Nephron progenitor cell (in vitro differentiated cells): ENCODE measurements at places on chromosomes 12 and 14.
A peak's percentile ranks its signal among the peaks of the same experiment; 100 is the strongest.

DNA sequence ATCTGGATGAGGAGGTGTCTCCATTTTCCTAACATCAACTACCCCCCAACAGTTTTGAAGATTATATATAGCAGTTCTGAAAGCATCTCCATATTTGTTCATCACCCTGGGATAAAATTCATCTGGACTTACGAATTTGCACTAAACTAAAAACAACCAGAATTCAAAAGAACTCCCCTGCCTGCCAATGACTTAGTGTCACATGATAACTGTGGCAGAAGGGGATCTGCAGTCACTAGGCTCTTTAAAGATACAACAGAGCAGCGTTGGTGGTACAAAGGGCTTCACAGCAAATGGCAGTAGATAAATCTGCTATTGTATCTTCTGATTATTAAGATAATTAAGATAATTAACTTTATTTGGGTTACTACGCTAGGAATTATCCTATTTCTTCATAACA is 30.1 kb downstream of the GPR135 start:
- H3K4me3 ChIP-seq: no peak overlapping the region
- no peak for DNase-seq
- peaks cover 6% of the 10 kb centered on the region for H3K4me1 ChIP-seq
- H3K36me3 ChIP-seq: peaks cover 19% of the 10 kb centered on the region
- H3K27ac ChIP-seq: no peak overlapping the region
- H3K27me3 ChIP-seq: no peaks in the 10 kb centered on the region

DNA sequence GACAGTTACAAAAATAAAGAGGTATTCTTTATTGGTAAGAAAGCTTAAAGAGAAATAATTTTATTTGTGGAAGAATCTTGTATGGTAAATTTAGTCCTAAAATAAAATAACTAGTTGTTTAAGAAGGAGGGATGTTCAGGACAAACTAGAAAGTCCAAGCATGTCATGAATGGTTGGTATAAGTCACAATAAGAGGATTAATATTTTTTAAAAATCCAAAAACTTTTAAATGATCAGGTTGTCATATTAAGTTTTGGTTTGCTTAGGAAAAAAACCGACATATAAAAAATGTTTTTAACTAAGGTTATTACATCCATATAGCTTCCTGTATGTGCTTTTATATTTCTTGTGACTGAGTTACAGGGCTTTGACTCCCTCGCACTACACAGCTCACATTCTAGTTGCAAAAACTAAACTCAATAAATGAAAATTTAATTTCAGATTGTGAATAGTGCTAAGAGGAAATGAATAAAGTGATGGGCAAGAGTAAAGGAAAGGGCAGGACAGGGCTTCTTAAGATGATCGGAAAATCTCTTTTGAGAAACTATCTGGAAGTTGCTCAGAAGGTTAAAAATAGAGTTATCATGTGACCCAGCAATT is 80.7 kb upstream of the METAP2 start:
- H3K4me1 ChIP-seq: no peaks in the 10 kb centered on the region
- H3K36me3 ChIP-seq: peaks cover 6% of the 10 kb centered on the region
- no peak overlapping the region for H3K27ac ChIP-seq
- H3K27me3 ChIP-seq: peaks cover 3% of the 10 kb centered on the region
- no peak overlapping the region for H3K4me3 ChIP-seq

DNA sequence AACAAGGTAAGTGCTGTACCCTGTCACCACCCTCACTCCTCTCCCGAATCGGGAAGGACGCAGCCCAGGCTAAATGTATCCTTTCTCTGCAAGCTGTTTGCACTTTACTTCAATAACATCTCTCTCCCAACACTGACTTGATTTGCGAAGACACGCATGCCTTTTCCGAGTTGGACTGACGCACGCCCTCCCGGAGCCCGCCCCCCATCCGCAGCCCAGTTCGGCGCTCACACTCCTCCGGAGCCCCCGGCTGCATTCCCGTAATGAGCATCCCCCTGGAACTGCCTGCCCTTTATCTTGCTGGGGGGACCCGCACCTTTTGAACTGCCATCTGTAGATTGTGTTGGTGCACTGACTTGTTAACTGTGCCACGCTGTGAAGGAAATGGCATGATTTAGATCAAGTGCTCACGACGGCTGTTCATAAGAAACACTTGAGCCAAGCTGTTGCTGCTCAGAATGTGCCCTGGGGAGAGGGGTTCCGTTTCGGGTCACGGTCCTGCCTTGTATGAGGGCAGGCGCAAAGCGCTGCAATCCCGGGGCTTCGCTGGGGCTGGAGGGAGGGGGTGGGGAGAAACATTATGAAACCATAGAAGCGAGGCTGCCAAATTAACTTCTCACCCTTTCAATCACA is 176.6 kb upstream of the CDKN3 start:
- H3K4me3 ChIP-seq: peak overlapping the region; percentile 82
- peaks cover 3% of the 10 kb centered on the region for H3K27me3 ChIP-seq
- peak overlapping the region; percentile 99 for H3K27ac ChIP-seq
- peaks cover 4% of the 10 kb centered on the region for H3K36me3 ChIP-seq
- H3K4me1 ChIP-seq: peaks cover 86% of the 10 kb centered on the region
- DNase-seq: peak; percentile 68

DNA sequence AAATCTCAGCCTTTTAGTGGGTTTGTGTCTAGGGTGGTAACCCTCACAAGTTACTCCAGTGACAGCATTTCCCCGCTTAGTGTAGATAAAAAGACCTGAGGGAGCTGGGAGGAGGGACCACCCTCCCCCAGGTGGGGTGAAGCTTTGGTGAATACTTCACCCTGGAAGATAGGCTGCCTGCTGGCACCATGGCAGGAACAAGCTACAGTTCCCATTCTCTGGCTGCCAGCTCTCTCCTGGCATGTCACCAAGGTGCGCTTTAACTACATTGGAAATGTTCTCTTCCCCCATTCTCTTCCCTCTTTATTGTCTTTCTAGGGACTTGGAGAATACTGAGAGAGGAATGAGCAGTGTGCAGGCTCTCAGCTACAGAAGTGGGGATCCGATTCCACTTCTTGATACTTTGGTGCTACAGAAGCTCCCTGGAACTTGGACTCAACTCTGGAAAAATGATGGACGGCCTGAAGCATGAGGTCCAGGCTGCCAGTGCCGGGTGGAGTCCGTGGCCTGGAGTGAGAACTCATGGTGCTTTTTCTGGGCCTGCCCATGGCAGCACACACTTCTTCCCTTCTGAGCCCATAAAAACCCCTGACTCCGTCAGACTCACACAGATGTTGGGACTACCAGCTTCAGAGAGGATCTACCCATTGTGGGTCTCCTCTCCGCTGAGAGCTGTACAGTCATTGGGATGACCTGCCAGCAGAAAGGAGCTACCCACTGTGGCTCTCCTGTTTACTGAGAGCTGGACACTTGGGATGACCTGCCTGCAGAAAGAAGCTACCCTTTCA is 198.0 kb downstream of the ADGRD1 start:
- no peaks in the 10 kb centered on the region for H3K4me1 ChIP-seq
- H3K36me3 ChIP-seq: no peaks in the 10 kb centered on the region
- H3K27me3 ChIP-seq: peaks cover 63% of the 10 kb centered on the region
- DNase-seq: no peak

- DNase-seq: peak; percentile 2
- no peaks in the 10 kb centered on the region for H3K36me3 ChIP-seq
- H3K27ac ChIP-seq: peak overlapping the region; percentile 10
- peaks cover under 1% of the 10 kb centered on the region for H3K4me1 ChIP-seq
Observed at GRCh38 chr12:87687362-87687761, 341.8 kb downstream of the C12orf50 start.

DNA sequence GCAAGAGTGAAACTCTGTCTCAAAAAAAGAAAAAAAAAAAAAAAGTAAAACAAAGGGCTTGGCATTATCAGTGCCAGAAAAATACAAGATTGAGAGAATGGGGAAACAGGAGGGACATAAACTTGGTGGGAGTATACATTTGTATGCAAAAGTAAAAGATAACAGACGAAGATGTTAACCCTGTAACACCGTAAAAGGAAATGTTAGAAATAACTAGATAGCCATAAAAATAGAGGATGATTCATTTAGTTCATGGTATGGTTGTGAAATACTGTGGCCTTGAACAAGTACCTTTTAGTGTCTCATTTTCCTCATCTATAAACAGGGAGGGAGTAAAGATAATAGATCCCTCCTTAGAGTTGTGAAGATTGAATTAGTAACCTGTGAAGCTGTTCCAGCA is 33.3 kb downstream of the ATP2A2 start:
- H3K4me1 ChIP-seq: no peaks in the 10 kb centered on the region
- no peak overlapping the region for H3K27ac ChIP-seq
- H3K4me3 ChIP-seq: no peak overlapping the region
- no peak for DNase-seq
- H3K36me3 ChIP-seq: peaks cover 68% of the 10 kb centered on the region

DNA sequence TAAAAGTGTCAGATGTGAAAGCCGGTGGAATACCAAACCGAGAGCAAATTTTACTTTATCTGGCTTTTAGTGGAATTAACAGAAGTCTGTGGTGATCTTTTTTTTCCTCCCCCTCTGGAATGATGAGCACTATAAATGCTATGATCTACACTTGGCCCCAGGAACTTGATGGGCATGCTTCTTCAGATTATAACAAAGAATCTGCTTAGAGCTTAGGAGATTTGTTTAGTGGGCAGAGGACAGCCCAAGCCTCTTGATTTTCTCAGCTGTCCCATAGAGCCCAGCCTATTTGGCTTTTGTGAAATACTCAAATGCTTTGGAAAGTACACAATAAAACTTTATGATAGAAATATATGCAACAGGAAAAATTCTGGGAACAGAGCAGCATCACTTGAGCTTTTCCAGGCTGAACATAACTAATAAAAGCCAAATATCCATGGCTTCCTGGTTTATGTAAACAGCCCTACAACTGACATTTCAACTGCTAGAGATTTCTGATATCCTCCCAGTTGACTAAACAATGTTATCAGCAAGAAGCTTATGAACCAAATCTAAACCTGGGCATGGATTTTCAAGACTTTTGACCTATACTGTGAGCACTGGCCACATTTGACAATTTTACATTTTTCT is 149.6 kb downstream of the PLXNC1 start:
- peaks cover 58% of the 10 kb centered on the region for H3K36me3 ChIP-seq
- no peaks in the 10 kb centered on the region for H3K27me3 ChIP-seq
- H3K4me3 ChIP-seq: no peak overlapping the region
- no peak overlapping the region for H3K27ac ChIP-seq
- DNase-seq: no peak

DNA sequence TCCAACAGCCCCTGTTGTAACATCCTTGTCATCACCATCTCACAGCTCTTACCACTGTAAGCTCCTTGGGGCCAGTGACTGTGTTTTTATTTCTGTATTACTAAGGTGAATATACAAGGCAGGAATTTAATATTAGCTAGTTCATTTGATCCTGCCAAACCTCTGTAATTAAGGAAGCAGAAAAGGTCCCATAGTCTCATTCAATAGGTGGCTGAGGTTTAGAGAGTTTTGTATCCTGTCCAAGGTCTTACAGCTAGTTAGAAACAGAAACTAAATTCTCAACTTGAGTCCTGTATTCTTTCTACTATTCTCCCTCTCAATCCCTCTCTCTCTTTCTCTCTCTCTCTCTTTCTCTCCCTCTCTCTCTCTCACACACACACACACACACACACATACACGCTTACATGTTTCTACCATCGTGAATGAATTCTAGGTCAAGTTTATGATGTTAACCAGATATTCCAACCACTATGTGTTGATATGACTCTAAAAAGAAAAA is 543 bp upstream of the GLIPR1 start:
- no peaks in the 10 kb centered on the region for H3K27me3 ChIP-seq
- H3K4me1 ChIP-seq: peaks cover 42% of the 10 kb centered on the region
- no peaks in the 10 kb centered on the region for H3K36me3 ChIP-seq
- H3K27ac ChIP-seq: peak overlapping the region; percentile 2

DNA sequence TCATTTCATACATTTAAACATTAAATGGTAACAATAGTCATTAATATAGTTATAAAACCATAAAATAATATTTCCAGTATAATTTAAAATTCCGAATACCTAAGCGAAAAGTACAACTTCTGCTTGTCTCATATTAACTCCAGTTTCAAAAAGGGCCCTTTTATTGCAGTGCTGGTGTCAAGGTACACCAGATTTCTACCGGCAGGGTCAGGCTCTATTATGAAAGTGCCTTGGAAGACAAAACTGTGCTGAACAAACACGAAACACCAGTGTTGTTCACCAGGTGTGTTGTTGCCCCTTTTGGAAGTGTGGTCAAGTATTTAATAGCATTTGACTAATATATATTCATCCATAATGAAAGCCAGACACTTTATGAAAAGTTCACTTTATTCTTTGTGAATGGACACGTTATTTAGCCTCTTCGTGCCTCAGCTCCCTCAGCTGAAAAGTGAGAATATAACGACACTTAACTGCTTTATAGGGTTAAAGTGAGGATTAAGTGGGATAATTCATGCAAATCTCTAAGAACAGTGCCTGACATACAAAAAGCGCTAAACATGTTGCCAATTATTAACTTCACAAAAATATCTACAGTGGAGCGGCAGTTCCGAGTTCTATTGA is 20.3 kb upstream of the GNS start:
- no peak for DNase-seq
- peaks cover 14% of the 10 kb centered on the region for H3K4me1 ChIP-seq
- peaks cover 9% of the 10 kb centered on the region for H3K36me3 ChIP-seq
- no peak overlapping the region for H3K27ac ChIP-seq

DNA sequence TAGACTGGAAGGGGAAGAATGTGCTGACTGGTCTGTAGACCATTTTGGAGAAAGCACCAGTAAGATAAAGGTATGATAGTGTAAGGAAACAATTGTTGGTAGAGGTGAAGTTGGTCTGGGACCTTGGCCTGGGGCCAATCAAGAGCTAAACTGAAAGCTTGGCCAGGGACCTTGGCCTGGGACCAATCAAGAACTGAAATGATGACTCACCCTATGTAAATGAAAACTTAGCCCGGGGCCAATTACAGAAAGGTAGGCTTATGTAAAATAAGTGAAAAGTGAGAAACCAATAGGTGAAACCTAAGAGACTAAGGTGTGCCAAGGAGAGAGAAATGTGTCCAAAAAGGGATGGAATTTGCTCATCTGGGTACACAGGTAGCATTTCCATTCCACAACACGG is 776.0 kb downstream of the C12orf50 start:
- peaks cover under 1% of the 10 kb centered on the region for H3K4me1 ChIP-seq
- no peaks in the 10 kb centered on the region for H3K27me3 ChIP-seq
- no peak overlapping the region for H3K27ac ChIP-seq
- no peak overlapping the region for H3K4me3 ChIP-seq
- DNase-seq: no peak
- no peaks in the 10 kb centered on the region for H3K36me3 ChIP-seq

GRCh38 chr14:76330411-76331327 is 45.3 kb upstream of the ESRRB start:
- H3K27ac ChIP-seq: no peak overlapping the region
- no peaks in the 10 kb centered on the region for H3K36me3 ChIP-seq
- peaks cover 78% of the 10 kb centered on the region for H3K27me3 ChIP-seq
- no peak for DNase-seq

- H3K27ac ChIP-seq: no peak overlapping the region
- H3K27me3 ChIP-seq: peaks cover 13% of the 10 kb centered on the region
- peaks cover 19% of the 10 kb centered on the region for H3K4me1 ChIP-seq
- H3K4me3 ChIP-seq: no peak overlapping the region
Observed at GRCh38 chr14:99889268-99889667, 96.1 kb downstream of the EML1 start.
